ENCODE measurements at places on chromosomes 2 and 18.

DNA sequence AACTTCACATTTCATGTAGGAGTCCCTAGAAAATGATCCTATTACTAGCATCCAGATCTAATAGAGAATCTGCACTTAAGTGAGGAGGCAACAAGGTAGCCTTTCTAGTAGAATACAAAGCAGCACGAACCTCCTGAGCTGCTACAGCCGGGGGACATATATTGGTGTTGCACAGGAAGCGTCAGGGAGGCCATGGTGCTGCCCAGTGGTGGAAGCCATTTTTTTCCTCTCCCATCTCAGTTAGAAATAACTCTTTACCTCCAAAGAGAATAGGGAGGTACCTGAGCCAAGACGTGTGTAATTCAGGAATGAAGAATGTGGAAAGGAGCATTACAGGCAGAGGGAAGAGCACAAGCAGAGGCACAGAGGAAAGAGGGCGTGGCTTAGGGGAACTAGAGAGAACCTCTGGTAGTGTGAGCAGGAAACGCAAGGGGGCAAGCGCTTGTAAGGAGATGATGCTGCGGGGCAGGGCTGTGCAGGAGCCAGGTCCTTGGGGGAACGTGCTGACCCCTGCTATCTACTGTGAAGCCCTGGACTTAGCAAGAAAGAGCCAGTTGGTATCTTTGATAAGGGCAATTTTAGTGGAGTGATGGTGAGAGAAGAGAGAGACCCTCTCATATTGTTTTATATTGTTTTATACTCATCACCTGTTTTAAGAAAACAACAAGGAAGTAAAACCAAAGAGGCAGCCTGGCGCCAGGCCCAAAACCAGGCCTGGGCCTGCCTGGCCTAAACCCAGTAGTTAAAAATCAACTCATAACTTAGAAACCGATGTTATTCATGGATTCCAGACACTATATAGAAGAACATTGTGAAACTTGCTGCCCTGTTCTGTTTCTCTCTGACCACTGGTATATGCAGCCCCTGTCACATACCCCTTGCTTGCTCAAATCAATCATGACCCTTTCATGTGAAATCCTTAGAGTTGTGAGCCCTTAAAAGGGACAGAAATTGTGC is 50.0 kb upstream of the TTC39C start:
- peak; percentile 81 for DNase-seq

DNA sequence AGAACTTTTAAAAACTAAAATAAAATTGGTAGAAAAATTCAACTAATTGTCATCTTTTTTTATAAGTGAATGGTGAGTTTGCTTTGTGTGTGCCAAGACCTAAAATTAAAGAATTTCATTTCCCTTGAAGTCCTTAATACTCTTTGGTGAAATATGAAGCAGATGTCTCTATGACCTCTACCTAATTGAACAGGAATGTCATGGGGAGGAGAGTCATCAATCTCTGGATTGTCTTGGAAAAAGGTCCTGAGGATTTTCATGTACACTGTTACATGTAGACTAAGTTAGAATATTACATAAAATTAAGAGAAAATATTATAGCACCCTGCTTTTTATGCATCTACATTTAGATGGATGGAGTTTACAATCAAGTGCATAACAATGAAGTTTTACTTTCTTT is 177.9 kb upstream of the LRP1B start:
- DNase-seq, result no peak

DNA sequence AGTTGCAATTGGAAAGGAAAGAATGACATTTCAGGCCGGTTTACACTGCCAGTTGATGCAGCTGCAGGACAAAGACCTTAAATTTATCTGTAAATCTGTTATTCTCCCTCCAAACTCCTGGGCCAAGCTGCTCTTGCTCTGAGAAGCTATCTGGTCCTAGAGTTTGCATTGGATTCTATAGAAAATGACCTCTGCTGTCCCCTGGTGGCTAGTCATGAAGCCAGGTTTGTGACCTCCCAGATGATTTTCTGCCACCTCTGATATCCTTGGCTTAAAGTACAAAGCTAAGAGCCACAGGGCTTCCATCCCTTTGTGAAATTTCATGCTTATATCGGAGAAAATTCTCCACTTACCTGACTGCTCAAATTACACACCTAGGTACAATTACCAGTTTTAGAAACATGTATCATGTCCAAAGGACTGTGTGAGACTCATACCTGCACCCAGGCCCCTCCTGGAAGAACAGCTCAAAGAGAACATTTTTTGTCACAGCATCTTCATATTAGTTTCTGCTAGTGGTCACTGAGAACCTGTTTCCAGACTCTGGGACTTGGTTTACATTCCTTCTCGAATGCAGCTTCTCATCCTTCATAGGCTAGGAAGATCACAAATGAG is 28.9 kb upstream of the IER3IP1 start:
- DNase-seq, result peak; percentile 65

DNA sequence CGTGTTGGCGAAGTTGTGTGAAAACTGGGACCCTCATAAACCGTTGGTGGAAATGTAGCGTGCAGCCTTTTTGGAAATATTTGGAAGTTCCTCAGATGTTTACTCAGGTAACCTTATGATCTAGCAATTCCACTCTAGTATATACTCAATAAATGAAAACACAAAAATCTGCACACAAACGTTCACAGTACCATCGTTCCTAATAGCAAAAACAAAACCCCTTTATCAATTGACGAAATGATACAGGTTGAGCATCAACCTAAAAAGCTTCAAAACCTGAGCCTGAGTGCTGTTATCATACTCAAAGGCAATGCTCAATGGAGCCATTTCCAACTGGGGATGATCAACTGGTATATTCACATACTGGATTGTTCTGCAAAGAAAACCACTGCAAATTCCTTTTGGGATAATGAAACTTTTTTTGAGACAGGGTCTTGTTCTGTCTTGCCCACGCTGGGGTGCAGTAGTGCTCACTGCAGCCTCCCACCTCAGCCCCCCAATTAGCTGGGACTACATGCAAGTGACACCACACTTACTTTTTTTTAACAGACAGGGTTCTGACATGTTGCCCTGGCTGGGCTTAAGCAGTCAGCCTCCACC is 777 bp upstream of the C18orf32 start:
- DNase-seq, result no peak

GRCh38 chr2:102103992-102104871 is 38.3 kb upstream of the IL1R1 start:
- peak; percentile 87 for DNase-seq

DNA sequence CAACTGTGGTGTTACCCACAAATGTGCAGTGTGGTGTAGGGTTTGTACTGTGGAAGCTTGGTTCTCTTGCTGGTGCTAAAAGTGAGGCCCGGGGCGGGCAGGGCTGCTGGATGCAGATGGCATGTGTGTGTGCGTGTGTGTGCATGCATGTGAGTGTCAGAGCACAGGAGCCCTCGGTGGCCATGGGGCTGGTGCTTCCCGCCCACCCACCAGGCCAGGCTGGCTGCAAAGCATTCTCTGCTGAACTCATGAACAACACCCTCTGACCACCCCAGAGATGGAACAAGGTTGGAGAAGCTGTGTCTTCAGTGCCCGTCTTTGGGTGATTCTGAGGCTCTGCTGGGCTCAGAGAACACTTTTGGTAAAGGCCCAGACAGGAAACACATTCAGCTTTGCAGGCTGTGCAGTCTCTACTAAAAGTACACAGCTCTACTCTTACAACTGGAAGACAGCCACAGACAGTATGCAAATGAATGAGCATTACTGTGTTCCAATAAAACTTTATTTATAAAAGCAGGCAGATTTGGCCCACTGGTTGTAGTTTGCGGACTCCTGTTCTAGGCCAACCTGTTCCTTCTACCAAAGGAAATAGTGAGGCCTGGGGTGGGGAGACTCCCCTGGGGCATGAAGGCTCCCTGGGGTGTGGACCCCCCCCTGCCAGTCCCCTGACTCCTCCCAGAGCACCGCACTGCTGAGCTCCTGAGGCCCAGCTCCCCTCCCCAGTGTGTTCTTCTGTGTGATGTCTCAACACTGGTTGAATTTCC is 225.3 kb upstream of the HDAC4 start:
- no peak for DNase-seq

DNA sequence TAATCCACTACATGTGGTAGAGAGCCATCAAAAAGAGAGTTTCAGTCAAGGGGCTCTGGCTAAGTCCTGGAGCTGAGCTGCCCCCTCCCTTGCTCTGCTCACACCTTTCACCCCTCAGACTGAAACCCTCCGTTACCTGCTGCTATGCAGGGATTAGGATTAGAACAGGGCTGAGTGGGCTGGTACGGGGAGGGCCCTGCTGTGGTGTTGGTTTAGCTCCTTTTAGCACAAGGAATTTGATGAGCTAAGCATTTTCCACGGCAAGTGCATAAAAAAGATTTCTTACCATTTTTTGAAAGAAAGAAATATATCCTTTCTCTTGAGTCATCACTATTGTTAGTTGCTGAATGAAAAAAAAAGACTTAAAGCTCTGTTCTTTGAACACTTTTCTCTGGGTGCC is 46.3 kb downstream of the TCF7L1 start:
- no peak for DNase-seq

GRCh38 chr2:128345436-128346165 is 26.9 kb upstream of the HS6ST1 start:
- DNase-seq, result no peak

DNA sequence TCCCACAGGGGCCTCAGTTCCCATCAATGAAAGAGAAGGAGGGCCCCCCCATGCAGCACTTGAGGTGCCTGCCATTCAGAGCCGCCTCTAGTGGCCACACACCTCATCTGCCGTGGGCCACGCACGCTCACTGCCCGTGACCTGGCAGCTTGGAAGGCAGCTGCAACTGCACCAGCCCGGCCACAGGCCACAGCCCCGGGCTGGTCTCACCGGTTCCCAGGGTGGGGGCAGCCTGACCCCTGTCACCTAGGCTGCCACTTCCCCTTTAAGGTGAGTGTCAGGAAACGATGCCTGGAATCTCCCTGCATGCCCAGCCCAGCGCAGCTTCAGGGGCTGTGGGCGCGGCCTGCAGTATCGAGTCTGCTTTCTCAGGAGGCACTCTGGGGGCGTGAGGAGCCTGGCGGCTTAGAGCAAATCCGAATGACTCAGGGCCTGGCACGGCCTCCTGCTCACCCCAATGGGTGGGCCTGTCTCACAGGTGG is 2.6 kb downstream of the MAB21L4 start:
- peak; percentile 81 for DNase-seq

DNA sequence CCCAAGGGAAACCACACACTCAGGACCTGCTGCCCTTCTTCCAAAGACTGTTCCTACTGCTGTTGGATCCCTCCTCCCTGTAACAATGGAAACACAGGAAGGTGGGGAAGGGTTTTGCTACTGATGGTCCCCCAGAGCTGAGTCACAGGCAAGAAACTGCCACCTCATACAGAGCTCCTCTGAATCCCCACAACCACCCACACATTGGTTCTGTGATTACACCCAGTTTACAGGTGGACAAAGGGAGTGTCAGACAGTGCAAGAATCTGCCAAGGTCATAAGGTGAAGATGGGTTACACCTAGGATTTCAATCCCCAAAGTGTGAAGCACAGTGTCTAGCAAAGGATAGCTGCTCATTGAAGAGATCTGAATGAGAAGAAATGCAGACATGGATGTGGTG is 141.7 kb upstream of the LMAN1 start:
- no peak for DNase-seq

DNA sequence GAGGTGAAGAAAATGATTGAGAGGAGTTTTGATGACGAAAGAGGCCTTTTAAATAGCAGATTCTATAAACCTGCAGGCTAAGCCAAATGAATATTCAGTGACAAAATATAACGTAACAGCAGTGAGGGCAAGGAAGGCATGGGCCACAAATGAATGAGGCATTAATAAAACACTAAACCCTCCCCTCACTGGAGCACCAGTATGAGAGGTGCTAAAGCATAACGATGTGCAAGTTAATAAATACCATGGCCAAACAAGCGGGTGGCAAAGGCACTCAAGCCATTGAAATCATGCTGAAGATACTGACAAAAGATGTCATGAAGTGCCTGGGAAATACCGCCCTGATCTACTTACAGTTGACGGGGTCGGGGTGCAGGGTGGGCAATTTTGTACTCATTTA is 30.2 kb upstream of the LONRF2 start:
- DNase-seq, result no peak

DNA sequence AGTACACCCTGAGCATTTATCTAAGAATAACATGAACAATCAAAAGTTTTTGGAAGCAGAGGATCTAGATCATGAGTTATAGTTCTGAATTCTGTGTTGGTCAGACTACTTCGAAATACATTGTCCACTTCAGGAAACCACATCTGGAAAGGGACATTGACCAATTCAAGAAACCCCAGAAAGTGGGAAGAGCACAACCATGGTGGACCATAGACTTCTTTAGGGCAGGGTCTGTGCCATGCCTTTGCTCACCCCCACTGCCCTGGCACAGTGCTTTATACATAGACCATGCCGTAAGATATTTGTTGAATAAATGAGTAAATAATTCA is 44.3 kb upstream of the CYP1B1 start:
- DNase-seq, result no peak

- DNase-seq, result no peak
Observed at GRCh38 chr18:69674292-69674877, 273.3 kb downstream of the CD226 start.

GRCh38 chr2:47771211-47771610 is 11.7 kb upstream of the MSH6 start:
- DNase-seq, result no peak

DNA sequence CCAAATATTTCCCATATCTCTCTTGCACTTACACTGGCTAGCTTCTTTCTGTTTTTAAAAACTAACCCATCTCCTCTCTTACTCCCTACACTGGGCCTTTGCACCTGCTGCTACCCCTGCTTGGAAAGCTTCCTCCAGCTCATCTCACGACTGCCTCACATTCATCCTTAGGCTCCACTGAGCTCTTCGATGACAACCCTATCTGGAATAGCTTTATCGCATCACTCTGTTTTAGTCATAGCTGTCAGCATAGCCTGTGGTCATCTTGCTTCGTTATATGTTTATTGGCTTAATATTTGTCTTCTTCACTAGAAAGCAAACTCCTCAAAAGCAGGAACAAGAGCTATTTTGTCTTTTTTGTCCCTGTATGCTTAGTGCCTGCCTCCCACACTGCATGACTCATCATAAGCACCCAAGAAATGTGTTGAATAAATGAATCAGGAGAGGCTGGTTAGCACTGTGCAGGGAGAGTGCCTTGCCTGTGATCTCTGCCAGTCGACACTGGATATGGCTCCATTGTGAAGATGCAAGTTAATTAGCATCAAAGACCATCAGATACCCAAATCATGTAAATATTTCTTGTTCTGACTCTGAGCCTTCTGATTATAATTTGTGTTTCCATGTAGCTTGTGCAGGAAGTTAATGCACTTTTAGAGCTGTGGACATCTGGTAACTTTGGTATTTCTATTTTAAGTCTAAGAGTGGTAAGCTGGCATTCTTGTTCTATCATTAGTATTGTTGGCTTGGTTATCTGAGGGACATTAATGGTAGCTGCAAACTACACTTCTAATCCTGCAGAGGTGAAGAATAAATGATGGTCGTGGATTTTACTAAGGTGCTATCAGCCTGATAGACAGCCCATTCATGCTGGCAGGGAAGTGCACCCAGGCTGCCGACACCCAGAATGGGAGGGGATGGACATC is 10.3 kb upstream of the DYTN start:
- no peak for DNase-seq

All from activated effector memory CD4-positive, alpha-beta T cell treated with anti-CD3 and anti-CD28 coated beads, Interleukin-2, amount 50 U/mL, for 16 hours (primary cell).